Left ventricle myocardium superior (tissue), 1 donor: ENCODE measurements at places on chromosomes 3 and 15.

DNA sequence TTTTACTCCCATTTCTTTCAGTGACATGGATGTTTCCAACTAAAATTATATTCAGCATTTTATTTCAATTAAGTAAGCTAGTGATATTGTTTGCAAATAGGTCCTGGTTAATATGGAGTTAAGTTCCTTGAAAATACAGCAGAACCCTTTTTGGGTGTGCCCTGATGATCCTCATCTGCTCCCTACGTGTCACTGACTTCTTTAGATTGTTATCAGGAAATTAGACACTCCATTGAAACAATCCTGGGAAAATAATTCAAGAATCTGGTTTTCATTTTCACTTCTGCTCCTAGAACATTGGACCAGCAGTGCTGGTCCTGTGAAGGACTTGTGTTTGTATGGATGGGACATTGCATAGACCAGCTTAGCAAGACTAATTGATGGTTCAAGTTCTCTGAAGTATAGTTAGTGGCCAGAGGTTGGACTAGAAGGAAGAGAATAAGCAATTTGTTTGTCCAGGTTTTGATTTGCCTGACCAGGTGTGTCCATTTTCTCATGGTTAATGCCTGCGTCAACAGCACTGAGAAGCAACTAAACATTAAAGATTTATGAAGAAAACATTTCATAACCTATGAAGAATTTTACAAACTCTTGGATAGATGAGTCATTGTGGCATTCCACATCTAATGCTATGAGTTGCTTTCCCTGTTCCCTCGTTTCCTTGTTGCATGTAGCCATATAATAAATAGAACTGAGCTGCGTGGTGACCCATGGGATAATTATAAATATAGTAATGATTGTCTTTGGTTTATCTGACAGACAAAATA is 95.8 kb downstream of the ZPLD1 start:
- DNase-seq = no peak

- peak; percentile 81 for DNase-seq
Observed at GRCh38 chr3:127544192-127544802, 46.2 kb downstream of the TPRA1 start.

- DNase-seq = no peak
Observed at GRCh38 chr15:29669823-29670222, 152.4 kb downstream of the TJP1 start.

- DNase-seq = no peak
Observed at GRCh38 chr15:62120776-62121175, 44.3 kb downstream of the C2CD4B start.

DNA sequence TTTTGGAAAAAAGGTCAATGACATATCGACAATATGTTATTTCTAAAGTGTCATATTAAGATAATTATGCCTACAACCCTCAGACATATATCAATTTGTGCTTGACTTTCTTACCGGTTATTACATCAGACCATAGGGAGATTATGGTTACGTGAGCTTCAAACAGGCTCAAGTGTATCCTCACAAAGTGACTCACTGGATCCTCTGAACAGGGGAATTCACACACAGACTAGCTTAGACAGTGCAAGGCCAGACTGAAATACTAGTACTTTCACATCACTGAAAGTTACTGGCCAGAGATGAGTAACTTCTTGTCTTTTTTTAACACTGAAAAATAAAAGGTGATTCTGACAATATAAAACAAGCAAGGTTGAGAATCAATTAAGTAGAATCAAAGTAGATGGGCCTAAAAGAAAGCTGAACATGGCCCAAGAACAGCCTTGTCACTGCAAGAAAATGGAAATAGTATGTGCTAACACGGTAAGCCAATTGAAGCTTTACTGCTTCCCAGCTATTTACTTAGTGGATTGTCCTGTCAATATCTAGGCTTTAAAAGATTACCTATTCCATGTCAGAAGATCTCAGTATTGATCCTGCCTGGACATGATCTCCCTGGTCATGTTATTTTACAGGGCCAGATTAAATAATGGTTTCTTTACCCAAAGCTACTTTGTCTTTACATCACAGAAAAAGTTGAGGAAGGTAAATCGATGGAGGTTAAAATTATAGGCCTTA is 848.6 kb downstream of the ROBO1 start:
- no peak for DNase-seq

DNA sequence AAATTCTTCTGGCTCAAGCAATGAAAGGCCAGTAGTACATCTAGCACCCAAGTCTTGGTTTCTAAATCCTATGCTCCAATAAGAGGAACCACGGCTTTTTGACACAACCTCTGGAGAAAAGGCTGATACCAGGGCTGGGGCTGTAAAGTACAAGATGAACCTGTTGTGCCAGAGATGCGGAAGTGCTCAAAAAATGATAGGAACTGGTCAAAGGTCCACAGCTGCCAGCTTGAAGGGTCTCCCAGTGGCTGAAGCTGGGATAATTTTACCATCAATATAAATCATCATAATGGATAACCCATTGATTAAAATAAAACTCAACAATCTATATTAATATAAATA is 558 bp upstream of the NCEH1 start:
- DNase-seq = no peak

DNA sequence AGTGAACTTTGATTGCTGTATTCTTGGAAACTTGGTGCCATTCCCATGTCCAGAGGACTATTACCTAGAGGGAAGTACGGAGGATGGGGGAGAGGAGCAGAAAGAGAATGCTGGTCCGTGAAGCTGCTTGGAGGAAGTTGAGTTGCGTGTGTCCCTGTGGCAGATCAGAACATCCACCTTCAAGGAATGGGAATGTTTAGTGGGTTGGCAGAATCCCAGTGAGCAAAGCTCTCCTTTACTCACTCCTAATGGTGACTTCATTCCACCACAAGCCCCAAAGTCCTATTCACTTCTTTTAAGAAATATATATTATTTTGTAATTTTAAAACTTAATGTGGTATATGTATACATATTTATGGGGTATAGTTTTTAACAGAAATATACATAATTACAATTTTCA is 247.8 kb upstream of the FEZF2 start:
- DNase-seq = no peak

DNA sequence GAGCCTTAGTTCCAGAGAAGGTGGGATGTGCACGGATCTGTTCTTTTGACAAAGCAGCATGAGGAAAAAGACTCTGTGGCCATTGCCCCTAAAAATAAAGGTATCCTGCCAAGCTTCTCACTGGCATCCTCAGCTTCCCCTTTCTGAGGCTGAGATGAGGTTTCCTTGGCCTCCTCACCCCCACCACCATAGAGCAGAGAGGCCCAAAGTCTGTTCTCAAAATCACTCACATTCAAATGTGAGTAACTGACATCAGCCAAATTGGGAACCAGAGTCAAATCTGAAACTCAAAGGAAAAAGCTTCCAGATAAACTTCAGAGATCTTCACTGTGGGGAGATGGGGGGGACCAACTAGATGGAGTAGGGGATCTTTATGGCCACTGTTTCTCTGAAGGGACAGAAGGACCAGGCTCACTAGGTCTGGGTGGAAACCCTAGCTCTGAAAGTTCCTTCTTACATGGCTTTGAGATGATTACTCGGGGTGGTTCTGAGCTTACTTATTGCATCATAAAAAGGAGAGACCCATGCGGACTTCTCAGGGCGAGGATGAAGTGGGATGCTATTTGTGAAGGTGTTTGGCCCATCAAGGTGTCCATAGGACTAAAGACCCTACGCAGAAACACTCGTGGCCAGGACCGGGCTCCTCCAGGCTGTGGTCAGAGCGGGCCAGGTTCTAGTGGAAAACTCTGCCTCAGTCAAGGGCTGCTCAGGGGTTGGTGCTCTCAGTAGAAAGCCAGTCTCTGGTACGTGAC is 61.5 kb upstream of the MEF2A start:
- DNase-seq = no peak

GRCh38 chr3:140931016-140931454 is 10.6 kb upstream of the SLC25A36 start:
- no peak for DNase-seq

- DNase-seq = no peak
Observed at GRCh38 chr3:13704174-13704573, 155.2 kb downstream of the FBLN2 start.

DNA sequence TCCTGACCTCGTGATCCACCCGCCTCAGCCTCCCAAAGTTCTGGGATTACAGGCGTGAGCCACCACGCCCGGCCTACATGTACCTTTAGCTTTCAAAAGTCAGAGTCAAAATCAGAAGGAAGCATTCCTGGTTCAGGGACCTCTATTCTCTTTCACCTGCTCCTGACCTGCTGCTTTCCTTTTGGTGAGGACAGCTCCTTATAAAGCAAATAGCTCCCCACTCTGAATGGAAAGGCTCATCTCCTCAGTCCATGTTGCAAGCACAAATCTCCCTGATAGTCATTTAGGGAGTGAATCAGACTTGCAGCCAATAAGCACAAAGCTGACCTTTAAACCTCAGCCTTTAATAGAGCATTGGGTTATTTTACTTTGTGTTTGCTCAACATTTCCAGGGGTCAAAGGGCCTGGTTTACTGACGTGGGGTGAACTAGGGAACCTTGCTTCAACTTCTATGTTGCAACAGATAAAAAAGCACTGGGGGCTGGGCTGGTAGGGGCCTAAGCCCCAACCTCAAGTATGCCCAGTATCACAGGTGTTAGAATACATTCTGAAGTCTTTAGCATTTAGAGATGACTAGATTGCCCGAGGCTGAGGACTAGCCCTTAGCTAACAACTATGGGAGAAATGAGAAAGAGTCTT is 43.1 kb downstream of the THRB start:
- no peak for DNase-seq
